ENCODE measurements at places on chromosomes 6 and 20. TPM values are rescaled to one million over a fixed set of nuclear protein-coding genes. Genes with fewer than 3 reads are reported as not detected.

Gene SF3B5
- 129 TPM for polyA plus RNA-seq

Gene BMP2
- 19.5 TPM for polyA plus RNA-seq

DNA sequence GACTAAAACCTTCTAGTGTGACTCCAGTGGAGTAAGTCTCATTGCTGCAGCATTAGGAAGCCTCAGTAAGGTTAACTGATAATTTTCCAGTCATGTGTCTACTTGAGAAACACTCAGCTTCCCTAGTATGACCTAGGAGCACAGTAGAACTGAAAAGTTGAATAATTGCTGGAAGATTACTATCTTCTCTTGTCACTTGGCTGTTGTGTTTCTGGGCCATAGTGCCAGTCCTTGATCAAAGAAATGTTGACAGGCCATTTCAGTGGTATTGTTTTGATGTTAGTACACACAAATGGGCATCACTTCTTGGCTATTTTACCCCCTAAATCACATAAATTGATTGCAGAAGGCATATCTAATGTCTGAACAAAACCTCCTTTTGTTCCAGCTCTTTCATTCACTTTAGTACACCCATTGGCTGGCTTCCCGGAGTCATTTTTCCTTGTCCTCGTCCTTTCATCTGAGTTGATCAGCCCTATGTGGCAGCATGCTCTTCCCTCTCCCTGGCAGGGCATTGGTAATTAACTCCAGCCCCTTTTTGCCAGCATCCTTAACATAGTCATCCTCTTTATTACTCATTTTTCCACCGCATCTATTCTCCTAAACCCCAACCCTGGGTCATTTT is 6.0 kb downstream of the ENPP3 start:
- DNase-seq, result no peak

- DNase-seq, result no peak
Measured at GRCh38 chr6:112592159-112592558, 245.0 kb downstream of the RFPL4B start.

GRCh38 chr20:50635676-50636600 is 55.4 kb downstream of the RIPOR3 start:
- no peak for DNase-seq

DNA sequence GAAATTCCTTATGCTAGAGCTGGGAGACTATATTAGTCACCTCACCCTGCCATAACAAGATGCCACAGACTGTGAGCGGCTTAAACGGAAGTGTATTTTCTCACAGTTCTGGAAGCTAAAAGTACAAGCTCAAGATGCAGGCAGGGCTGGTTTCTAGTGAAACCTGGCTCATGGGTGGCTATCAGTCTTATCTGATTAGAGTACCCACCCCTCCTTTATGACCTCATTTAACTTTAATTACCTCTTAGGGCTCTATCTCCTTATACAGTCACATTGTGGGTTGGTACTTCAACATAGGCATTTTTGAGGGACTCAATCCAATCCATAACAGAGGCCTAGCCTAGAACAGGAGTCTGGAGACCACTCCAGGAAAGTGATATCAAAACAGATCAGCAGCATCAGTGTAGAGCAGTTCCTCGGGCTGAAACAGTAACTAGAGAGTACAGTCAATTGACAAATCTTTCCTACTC is 2.3 kb upstream of the SNRNP48 start:
- DNase-seq, result no peak

- DNase-seq, result no peak
Measured at GRCh38 chr6:154307696-154308425, 48.7 kb downstream of the IPCEF1 start.
